Esophagus mucosa (tissue), 1 donor: ENCODE measurements at places on chromosomes 7 and 10.

- ATAC-seq = no peak
Measured at GRCh38 chr7:17015598-17016031, 133.8 kb upstream of the AGR3 start.

GRCh38 chr10:117751259-117751658 lies 208.7 kb downstream of the EMX2 start:
- ATAC-seq = no peak

DNA sequence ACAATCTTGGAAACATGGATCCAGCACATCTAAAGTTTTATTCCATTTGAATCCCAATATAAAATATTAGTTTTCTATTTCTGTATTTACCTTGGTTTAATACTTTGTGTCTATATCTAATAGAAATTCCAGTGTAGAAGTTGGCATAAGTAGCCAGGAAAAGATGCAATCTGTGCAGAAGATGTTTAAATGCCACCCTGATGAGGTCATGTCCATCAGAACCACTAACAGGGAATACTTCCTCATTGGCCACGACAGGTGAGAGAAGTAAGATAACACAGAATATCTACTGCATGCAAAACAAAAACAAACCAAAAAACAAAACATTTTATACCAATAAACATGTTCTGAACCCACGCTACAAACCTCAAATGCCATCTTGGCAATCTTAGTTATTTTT lies 15.7 kb downstream of the PLEKHS1 start:
- ATAC-seq = no peak

DNA sequence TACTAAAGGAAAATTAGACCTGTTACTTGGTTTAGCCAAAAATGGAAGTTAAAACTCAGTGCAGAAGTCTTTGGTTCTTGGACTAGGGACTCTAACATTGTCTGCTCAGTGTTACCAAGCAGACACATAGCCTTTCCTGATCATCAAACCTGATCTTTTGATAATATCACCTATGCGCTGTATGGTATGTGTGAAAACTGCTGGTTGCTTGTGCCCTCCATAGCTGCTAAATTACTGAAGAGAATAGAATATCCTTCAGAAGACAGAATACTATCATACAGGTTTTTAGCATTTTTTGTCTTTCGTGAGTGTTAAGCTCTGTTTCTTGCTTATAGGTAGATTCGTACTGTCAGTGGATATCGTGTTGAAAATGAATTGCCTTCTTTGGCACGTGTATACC lies 68.7 kb downstream of the ST7 start:
- ATAC-seq = no peak

- ATAC-seq = no peak
Measured at GRCh38 chr10:122515588-122516231, 44.8 kb upstream of the DMBT1 start.

DNA sequence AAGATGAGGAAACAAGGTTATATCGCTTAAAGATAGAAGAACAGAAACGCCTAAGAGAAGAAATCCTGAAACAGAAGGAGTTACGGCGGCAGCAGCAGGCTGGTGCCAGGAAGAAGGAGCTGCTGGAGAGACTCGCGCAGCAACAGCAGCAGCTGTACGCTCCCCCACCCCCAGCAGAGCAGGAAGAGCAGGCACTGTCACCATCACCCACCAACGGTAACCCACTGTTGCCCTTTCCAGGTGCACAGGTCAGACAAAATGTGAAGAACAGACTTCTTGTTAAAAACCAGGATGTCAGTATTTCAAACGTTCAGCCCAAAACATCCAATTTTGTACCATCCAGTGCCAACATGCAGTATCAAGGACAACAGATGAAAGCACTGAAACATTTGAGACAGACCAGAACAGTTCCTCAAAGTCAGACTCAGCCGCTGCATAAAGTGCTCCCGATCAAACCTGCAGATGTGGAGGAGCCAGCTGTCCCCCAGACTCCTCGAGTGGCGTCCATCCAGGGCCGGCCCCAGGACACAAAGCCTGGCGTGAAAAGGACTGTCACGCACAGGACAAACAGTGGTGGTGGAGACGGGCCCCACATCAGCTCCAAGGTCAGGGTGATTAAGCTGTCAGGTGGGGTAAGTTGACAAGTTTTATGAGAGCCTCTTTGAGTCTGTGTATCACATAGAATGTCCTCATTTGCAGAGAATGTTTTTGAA lies 67.1 kb downstream of the SHH start:
- ATAC-seq = no peak

DNA sequence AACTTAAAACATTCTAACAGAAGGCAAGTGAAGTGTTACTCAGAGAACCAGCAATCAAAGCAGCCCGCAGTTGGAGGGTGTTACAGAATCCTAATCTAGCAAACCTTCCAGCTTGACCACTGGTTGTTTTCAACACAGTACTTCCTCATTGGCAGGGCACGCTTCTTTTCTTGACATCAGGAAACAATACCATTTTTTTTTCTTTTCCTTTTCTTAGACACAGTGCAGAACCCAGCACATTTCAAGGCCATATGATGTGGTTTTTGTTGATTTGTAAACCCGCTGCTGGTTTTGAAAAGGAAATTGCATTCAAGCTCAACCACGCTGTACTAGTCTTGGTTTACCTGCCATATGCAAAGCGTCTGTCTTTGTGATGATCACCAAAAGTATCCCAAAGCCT lies 33.4 kb downstream of the RHOBTB1 start:
- no peak for ATAC-seq

DNA sequence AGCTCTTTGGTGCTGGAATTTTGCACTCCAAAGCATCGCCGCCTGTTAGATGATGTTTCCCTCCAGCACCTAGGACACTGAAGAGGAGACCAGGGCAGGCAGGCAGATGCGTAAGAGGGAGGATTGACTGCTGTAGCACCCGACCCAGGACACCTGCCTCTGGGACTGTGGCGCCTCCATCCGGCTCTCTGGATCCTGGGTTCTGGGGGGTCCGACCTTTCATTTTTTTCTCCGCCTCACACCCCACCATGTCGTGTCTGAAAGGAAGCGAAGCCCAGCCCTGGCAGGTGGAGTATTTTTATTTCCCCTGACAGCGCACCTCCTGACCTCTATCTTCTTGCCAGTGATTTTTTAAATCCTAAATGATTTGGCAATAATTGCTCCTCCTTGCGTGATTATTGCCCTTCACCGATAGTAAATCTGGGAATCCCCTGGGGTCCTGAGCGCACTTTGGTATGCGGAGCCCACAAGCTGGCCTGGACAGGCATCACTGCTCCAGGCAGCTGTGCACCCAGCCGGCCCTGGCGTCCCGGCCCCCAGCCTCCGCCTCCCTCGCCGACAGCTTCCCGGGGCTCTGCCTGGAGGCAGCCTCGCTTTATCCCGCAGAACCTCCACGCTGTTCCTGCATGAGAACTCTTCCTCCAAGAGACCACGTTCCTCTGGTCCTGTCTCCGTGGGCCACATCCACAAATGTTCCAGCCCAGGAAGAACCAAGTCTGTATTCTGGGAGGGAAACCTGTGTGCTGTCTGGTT lies 48.4 kb downstream of the LHPP start:
- no peak for ATAC-seq

DNA sequence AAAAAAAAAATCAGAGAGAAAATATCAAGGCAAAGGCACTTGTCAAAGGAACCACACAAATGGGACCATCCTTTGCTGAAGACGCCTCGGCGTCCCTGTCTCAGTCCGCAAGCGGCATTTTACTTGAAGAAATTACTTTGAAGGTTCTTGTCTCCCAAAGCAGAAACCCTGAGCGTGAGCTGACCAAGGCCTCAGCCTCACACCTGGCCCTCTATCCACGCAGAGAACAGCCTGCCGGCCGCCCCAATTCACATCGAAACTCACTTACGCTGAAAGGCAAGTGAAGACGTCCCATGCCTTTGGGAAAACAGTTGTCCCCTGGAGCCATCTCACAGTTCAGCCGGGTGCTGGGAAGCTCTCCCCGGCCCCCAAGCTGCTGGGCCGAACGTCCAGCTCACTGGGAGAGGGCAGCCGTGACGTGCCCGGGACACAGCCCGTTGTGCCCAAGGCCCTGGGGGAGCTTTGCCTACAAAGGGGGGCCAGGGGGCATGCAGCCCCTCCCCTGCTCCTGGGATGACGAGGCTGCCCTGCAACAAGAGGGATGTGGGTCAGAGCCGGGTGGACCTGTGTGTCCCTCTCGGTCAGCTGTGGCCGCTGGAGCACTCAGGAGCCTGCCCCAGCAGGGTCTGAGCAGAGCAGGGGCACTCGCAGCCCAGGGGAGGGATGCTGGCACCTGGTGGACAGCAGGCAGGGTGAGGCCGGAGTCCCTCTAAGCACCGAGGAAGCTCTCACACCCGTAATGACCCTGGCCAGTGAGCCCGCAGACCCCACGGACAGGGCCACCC lies 49.6 kb upstream of the PDGFA start:
- ATAC-seq = no peak

- no peak for ATAC-seq
Measured at GRCh38 chr7:151900986-151901621, 24.2 kb upstream of the PRKAG2 start.

GRCh38 chr10:88383276-88383675 lies 199.8 kb downstream of the RNLS start:
- ATAC-seq = no peak

DNA sequence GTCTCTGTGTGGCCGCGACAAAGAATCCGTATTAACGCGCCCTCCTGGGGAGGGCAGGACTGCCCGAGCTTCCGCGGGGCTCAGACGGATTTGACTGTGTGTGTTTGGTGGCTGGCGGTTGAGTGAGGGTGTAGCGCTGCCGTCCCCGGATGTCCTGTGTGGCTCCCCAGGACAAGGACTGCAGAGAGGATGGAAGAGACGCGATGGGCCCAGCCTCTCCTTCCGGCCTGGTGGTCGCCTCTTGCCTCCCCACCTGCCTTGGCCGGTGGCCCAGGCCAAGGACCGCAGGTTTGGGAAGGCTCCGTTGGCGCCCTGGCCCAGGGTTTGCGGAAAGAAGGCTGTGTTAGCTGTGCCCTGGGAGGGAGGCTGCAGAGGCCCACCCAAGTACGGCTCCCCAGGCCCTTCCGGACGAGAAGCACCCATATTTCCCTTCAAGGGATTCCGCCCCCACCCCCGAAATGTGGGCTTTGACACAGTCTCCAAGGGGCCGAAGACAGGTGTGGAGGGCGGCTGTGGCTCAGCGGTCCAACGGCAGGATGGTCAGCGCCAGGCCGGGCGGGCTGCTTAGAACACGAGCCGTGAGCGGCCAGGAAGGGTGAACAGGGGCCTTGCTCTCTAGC lies 2.3 kb downstream of the UNCX start:
- no peak for ATAC-seq

DNA sequence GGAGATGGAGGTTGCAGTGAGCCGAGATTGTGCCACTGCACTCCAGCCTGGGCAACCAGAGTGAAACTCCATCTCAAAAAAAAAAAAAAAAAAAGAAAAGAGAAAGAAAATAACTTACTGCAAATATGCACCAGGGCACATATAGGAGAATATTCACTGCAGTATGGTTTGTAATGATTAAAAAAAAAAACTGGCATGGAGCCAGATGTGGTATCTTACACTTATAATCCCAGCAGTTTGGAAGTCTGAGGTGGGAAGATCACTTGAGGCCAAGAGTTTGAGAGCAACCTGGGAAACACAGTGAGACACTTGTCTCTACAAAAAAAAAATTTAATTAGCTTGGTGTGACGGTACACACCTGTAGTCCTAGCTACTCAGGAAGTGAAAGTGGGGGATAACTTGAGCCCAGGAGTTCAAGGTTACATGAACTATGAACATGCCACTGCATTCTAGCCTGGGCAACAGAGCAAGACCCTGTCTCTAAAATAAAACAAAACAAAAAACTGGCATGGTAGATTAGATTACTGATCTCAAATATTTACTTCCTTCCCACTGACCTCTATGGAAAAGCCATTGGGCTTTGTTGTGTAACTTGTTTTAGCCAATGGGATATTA lies 85.6 kb downstream of the MICU1 start:
- no peak for ATAC-seq

- no peak for ATAC-seq
Measured at GRCh38 chr10:124614003-124614659, 130.0 kb downstream of the FAM53B start.

GRCh38 chr10:97185326-97186058 lies at the start of gene SLIT1:
Gene SLIT1, minus strand, starts transcription at chr10:97185959. Its CDS starts 285 bp downstream, at chr10:97185674.
- ATAC-seq = no peak

DNA sequence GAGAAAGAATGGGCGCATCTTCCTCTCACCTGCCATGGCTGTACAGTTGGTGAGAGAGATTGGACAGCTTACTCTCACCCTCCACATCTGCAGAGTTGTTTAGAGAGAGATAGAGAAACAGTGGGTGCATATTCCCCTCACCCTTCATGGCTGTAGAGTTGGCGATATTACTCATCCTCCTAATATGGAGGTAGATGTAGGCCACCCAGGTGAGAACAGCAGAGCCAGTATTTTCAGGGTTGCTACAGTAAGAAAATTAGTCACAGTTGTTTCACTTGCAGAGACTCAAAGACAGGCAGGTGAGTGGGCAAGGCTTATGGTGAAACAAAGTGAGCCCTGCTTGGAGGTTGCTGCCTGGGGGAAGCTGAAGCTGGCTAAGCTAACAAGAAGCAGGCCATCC lies 65.0 kb upstream of the PFKP start:
- no peak for ATAC-seq

GRCh38 chr7:134549366-134549765 lies 456 bp downstream of the AKR1B15 start:
- no peak for ATAC-seq
